Mesothelial cell of epicardium (in vitro differentiated cells): ENCODE measurements at places on chromosomes 5 and 9. TPM values are rescaled to one million over a fixed set of nuclear protein-coding genes. Genes with fewer than 3 reads are reported as not detected.

DNA sequence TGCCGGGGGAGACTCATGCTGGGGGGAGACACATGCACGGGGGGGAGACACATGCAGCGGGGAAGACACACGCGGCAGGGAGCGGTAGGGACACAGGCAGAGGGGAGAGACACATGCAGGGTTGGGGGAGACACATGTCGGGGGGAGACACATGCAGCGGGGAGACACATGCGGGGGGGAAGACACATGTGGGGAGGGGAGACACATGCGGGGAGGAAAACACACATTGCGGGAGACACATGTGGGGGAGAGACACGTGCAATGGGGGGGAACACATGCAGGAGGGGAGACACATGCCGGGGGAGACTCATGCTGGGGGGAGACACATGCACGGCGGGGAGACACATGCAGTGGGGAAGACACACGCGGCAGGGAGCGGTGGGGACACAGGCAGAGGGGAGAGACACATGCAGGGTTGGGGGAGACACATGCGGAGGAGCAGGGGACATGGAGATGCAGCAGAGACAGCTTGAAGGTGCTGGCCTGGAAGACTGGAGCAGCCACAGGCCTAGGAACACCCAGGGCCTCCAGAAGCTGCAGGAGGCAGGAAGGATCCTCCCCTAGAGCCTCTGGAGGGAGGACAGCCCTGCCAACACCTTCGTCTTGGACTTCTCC lies 20.3 kb upstream of the OLFM1 start:
- DNase-seq: peak; percentile 0

- no peak for DNase-seq
These were observed 164.1 kb upstream of the ZNF618 start for GRCh38 chr9:113712053-113712452.

GRCh38 chr5:109688630-109688969 lies 1.1 kb upstream of the MAN2A1 start:
- no peak for DNase-seq

The ADRB2 gene
- 0.42 to 0.52 TPM (median 0.51 TPM) in 3 replicates for total RNA-seq

The HRH2 gene
- total RNA-seq: 2.1 to 2.8 TPM (median 2.6 TPM) in 3 replicates

DNA sequence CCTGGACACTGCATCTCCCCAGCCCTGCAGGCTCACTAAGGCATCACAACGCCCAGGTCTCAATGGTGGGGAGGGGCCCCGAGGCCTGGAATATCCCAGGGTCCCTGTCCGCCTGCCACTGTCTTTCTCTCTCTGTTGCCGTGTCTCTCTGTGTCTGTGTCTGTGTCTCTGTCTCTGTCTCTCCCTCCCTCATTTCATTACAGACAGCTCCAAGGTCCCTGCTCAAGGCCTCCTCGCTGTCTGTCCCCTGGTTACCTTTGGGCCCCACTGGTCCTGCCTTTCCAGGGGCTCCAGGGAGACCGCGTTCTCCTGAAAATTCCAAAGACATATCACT lies 3.2 kb downstream of the FCN1 start:
- no peak for DNase-seq

The TCF7 gene
- total RNA-seq: 7.5 to 9.0 TPM (median 8.0 TPM) in 3 replicates

The PTGS1 gene
- total RNA-seq: 8.0 to 9.2 TPM (median 8.2 TPM) in 3 replicates

The HSD17B4 gene
- 119 to 146 TPM (median 136 TPM) in 3 replicates for total RNA-seq

DNA sequence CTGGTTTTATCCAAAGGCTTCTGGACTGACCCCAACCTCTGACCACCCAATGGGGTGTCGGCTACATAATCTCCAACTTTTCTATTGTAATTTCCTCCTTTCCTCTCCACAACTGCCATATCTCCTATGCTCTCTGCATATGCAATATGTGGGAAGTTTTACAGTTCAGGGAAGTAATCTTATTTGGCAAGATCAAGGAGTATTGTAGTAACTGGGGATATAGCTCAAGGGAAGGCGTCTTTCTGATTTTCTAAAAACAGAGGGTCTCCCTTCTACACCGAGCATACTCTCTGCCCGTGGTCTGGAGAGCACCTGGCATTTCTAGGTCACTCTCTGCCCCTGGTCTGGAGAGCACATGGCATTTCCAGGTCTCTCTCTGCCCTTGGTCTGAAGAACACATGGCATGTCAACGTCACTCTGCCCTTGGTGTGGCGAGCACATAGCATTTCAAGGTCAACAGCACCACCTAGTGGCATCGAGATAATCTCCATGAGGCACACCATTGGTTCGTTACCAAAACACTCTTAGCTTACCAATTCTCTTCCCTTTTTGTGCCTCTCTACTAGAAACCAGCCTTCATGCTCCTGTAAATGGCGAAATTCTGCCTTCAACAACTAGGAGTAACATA lies 616.4 kb upstream of the NUDT12 start:
- no peak for DNase-seq

DNA sequence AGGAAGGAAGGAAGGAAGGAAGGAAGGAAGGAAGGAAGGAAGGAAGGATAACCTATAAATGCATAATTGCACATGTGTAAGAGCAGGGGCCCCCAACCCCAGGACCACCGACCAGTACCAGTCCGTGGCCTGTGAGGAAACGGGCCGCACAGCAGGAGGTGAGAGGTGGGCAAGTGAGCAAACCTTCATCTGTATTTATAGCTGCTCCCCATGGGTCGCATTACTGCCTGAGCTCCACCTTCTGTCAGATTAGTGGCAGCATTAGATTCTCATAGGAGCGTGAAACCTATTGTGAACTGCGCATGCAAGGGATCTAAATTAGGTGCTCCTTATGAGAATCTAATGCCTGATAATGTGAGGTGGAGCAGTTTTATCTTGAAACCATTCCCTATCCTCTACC lies 66.1 kb downstream of the SH3RF2 start:
- DNase-seq: no peak

DNA sequence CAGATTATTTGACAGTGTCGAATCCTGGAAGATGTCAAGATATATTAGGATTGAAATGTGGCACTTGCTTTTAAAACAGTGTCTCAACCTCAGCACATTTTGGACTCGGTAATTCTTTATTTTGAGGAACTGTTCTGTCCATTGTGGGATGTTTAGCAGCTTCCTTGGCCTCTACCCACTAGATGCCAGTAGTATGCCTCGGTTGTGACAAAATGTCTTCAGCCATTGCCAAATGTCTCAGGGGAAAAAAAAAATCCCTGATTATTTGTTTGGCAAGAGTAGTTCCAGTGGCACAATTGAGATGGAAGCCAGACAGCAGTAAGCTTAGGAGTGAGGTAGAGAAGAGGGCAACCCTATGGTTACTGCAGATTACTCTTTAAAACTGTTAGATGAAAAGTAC lies 694.5 kb upstream of the RIOK2 start:
- DNase-seq: no peak

- DNase-seq: no peak
These were observed 394.5 kb upstream of the EDIL3 start for GRCh38 chr5:84779186-84779585.

GRCh38 chr5:6322163-6322713 lies 56.1 kb downstream of the MED10 start:
- DNase-seq: no peak

The WDR38 gene
- total RNA-seq: not detected in 3 replicates

GRCh38 chr9:108163321-108164005 lies 673.9 kb upstream of the KLF4 start:
- DNase-seq: no peak

The MAP1B gene
- 60.8 to 61.2 TPM (median 61.0 TPM) in 3 replicates for total RNA-seq

DNA sequence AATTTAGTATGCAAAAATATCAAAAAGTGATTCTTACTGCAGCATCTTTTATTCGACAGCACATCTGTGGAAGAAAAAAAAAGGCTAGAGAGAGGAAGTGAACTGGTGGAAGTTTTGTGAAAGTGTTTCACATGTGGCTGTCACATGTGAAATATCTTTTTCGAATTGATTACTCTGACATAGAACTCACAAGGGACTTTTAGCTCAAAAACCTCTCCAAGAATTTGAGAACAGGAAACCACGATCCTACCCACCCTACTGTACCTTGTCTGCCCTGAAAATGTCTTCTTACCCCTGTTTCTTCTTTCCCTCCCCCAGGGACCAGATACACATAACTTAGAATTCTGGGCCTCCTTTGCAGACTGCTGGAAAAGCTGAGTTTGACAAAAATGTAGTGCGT lies 106.5 kb upstream of the PRRC1 start:
- DNase-seq: no peak

GRCh38 chr9:33178972-33179697 lies 12.0 kb upstream of the B4GALT1 start:
- DNase-seq: no peak

- no peak for DNase-seq
These were observed 4.8 kb downstream of the CD274 start for GRCh38 chr9:5455181-5455580.

GRCh38 chr5:156188016-156188415 lies 138.9 kb upstream of the SGCD start:
- DNase-seq: no peak

- peak; percentile 77 for DNase-seq
These were observed 82.5 kb upstream of the ZBTB43 start for GRCh38 chr9:126722252-126722921.

- no peak for DNase-seq
These were observed 154.6 kb upstream of the GNA14 start for GRCh38 chr9:77802515-77803293.

DNA sequence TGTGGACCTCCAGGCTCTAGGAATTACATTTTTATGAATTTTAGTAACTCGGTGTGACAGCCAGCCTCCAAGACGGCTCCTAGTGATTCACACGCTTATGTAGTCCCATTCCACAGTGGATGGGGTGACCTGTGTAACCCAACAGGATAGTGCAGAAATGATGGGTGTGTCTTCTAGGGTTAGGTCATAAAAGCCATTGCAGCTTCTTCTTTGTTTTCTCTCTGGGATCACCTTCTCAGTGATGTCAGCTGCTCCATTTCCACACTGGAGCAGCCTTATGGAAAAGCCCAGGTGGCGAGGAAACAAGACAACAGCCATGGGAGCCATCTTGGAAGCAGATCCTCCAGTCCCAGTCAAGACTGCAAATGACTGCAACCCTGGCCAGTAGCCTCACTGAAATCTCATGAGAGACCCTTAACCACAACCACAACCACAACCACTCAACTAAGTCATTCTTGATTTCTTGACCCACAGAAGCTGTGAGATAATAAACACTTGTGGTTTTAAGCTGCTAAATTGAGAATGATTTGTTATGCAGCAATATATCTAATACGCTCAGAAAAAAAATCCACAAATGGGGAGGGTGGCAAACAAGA lies 5.1 kb upstream of the GNPDA1 start:
- DNase-seq: no peak

DNA sequence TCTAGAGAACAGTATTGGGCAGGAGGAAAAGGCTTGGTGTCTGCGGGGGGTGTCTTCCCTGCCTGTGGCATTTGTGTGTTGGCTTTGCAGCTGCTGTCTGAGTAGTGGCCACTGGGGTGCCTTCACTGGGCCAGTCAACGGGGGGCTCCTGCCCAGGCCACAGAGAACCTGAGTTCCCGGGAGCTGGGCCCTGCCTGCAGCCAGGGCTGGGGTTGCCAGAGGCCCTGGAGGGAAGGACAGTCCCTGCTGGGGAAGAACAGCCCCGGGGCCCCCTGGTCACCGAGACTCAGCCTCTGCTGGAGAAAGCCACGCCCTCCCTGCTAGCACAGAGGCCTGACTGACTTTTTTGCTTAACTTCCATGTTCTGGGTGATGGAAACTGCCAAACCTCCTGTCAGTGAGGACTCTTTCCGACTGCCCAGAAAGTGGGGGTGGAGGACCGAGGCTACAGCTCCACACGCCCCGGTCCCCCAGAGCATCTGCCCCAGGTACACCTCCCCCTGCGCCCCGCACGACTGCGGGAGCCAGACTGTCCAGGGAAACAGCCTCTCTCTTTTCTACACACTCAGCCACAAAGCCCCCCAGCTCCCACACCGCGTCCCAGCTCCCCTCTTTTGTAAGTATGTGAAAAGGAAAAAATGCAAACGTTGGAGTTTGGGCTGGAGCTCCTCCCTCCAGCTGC lies 133.4 kb downstream of the DAB2IP start:
- peak; percentile 16 for DNase-seq

DNA sequence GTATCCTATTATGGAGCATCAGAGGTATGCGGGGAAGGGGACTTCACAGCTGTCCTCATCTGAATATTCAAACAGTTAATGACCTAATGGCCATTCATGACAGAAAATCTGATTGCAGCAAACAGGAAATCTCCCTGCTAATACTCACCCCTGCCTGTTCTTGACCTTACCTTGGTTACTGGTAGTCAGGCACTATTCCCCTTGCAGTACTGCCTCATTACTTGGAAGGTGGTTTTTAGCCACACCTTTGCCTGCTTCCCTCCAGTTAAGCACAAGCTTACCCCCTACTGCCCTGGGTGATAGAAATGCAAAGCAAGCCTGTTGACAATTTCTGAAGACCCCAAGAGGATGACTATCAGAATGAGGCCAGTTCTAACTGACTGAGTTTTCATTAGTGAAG lies 332.4 kb downstream of the NTRK2 start:
- no peak for DNase-seq

DNA sequence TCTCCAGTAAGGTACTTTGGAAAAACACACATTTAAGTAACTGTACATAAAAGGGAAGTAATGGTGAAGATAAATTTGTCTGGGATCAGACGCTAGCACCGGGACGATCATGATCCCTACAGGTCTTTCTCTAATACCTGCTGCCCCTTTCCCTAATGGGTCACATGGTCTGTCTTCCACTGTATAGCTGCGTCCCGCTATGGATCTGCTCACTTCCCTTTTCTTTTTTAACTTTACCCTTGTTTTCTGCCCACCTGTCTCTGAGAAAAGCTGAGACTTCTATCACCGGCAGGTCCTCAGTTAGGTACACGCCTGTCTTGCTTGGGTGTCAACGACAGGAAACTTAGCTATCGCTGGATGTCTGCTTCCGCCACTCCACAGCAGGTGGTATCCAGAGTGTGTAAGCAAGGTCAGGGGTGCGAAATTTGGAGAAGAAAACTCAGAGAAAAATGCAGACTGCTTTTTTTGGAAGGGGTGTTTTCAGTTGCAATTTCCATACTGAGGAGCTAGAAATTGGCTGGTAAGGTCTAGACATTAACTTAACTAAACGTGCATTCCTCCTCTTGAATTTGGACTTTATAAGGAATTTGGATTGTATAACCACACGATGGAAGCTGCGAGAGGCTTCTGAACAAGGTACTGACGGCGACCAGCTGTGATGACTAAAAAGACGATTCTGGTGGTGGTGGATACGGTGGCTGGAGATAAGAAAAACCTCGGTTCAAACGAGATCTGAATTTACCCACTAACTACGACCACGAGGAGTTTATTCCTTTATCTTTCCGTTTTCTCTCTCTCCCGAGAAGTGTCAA lies 1.1 kb upstream of the ICE1 start:
- no peak for DNase-seq

DNA sequence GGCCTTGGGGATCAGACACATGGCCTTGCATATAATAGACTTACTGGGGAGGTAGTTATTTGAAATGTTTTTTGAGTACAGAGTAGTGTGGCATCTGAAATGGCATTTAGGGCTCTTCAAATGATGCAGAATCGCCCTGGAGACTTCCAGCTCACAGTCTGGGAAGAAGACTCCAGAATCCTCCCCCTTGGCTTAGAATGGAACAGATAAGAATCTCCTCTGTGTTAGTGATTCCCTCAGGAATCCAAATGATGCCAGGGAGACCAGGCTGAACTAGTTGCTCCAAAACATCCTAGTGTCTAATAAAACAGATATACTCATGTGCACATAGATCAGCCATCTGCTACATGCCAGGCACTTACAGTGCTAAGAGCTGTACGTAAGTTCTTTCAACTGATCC lies 38.6 kb upstream of the SMC5 start:
- DNase-seq: no peak

GRCh38 chr9:27423915-27424710 lies 100.0 kb upstream of the IFNK start:
- no peak for DNase-seq
